ENCODE measurements at places on chromosomes 16 and 17.
A peak's percentile ranks its signal among the peaks of the same experiment; 100 is the strongest.

GRCh38 chr17:63285551-63285950 is 160.6 kb downstream of the CYB561 start:
- no peak for DNase-seq

DNA sequence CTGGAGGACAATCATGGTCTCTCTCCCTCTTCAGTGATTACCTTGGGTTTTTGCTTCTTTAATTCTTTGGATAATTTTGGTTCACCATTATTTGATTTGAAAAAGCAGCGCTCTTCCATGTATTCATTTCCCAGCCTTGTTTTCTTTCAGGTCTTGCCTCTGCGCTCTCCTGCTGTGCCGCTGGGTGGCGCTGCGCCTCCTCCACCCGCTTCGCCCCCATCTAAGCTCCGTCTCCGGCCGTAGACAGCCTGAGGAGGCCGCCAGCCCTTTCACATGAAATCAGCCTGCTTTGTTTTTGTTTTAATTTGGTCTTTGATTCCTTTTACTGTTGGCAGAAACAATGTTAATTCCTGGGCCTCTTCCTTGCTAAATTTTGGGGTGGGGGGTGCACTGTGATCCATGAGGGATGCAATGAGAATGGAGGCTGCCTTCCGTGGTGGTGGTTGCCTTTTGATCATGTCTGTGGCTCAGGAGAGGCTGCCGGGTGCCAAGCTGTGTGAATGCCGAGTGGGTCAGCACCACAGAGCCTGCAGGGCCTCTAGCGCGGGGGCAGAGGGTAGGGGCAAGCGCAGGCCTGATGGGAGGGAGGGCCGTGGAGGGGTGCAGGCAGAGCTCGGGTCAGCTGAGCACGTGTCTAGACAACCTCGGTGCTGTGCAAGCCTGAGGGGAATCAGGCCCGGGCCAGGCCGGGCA is 64.1 kb downstream of the PLD6 start:
- peak; percentile 82 for DNase-seq

DNA sequence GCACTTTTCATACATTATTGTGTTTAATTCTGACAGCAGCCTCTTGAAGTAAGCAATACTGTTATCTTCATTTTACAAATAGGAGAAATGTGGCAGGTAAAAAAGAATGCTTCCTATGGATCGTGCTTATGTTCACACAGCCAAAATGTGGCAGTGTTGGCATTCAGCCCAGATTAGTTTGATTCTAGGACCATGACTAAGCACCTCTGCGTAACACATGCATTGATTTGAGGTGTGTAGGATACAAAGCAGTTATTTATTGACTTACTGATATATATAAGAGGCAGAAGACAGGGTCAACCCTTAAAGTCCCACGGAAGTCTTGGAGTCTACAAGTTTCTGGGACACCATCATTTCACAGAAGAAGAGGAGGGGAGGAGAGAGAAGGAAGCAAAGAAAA is 1144.4 kb upstream of the GOT2 start:
- DNase-seq = no peak

GRCh38 chr17:27353033-27353460 is 59.1 kb downstream of the WSB1 start:
- DNase-seq = no peak

DNA sequence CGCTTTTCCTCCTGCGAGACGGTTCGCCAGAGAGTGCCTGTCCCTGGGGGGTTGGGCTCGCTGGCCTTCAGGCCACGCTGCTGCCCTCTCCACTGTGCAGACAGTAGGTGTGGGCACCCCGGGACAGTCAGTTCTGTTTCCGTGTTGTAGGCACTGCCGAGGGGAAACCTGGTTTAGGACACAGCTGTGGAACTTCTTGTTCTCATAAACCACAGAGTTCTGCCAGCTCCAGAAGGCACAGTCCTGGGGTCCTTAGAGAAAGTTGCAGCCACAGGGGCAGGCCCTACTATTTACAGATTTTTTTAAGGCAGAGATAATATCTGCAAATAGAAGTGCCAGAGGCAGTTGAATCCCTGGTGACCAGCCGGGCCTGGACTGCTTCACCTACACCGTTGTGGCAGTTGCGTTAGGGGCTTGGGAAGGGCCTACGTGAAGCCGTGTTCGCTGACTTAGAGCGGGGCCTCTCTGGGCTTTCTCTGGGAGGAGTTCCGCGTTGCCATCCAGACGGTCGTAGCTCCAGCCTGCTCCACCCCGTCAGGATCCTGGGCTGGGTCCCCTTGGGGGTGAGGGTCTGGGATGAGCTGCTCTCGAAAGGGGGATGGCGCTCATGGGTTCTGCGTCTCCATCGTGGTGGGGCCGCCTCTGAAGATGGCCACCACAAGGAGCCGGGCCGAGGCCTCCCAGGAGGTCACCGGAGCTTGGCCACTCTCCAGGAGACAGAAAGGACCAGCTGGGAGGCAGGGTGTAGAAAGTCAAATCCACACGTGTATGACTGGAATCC is 126.3 kb downstream of the BANP start:
- DNase-seq = no peak

DNA sequence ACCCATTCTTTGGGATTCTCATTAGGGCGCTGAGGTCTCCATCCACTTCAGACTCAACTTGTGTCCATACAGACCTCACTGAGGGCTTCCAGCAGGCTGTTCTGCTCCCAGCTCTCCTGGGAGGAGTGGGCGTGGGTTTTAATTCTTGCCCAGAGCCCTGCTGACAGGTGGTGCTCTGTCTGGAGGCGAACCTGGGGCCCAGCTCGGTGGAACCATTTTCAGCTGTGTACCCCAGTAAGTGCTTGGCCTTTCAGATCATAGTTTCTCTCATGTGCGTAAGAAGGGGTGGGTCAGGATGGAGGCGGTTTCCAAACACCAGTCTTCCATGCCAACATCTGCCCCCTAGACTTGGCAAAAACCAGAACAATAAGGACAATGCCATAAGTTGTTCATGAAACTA is 21.4 kb upstream of the NKD1 start:
- no peak for DNase-seq

- no peak for DNase-seq
Observed at GRCh38 chr17:56973520-56973919, 4.4 kb upstream of the SCPEP1 start.

- DNase-seq = no peak
Observed at GRCh38 chr17:5431949-5432556, 6.9 kb downstream of the C1QBP start.

GRCh38 chr16:66878067-66878466 is 2.2 kb upstream of the PDP2 start:
- DNase-seq = no peak

DNA sequence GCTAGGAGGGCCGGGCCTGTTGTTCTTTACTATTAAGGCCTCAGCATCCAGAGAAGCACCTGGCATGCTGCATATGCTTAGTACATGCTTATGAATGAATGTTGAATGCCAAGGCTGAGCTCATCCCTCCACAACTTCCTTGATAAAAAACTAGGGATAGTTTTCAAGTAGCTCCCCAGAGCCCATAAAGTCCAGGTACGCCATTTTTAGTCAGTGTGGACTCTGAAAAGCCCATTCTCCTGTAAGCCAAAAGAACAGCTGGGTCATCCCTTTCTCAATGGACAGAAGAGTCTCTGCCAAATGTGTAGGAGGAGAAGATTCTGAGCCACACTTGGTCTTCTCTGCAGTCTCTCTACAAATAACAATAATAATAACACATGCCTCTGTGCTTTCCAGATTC is 8.9 kb upstream of the ITGB3 start:
- no peak for DNase-seq

DNA sequence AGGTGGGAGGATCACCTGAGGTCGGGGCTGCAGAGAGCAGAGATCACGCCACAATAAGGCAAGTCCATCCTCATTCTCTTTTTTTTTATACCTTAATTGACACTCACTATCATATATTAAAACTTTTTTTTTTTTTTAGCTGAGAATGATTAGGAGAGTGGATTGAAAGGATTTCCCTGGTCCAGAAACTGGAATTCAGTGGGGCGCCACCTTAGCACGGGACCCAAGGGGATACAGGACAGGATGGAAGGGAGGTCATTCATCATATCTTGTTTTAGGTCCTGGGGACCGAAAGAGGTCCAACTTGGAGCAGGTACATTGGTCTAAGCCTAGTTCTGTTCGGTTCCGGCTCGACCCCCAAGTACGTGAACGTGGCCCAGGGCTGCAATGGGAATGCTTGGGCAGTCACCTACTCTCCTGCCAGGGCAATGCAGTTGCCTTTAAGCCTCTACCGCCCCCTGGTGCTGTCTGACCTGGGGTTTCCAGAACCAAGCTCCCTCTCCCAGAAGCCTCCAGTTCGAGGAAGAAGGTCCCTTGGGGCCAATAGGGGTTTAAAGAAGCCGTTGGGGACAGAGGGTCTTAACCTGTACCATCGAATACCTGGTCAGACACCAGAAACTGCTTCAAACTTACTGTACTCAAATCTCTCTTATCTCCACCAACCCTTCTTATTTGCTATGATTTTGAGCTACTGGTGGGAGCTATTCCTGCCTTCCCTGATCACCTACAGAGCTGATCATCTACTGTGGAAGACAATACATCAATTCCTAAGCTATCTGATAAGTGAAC is 19.9 kb upstream of the GPATCH8 start:
- DNase-seq = peak; percentile 76

GRCh38 chr17:35786941-35787432 is 8.5 kb downstream of the MMP28 start:
- no peak for DNase-seq

DNA sequence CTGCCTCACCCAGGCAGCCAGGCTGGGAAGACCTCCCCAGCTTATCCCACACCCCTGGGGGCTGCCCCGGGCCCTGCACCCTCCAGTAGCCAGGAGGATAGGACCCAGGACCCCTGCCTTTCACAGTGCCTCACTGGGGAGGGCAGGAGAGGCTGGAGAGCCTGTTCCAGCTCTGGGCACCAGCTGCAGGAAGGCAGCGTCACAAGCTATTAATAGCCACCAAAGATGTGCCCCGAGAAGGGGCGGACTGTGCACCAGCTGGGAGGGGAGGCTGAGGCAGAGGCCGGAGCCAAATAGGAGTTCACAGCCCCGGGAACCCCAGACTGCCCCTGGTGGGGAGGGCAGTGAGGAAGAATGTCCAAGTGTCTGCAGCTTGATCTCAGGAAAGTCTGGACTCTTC is 8.8 kb downstream of the SBK1 start:
- no peak for DNase-seq

- DNase-seq = peak; percentile 55
Observed at GRCh38 chr17:28925912-28926365, 23.1 kb upstream of the DHRS13 start.

DNA sequence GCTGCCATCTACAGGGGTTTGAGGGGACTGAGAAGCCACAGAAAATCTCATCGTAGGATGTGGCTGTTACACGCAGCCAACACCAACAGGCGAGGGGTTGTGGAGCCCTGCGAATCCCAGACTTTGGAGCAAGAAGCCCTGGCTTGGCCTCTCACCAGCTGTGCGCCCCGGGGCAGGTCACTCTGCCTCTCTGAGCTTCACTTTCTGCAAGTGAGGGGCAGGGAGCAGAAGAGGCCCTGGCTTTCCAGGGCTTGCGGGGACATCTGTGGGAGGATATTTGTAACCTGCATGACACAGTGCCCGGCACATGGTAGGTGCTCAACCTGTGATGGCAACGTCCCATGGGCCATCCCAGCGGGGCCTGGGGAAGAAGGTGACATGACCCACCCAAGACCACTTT is 32.9 kb upstream of the CIBAR2 start:
- DNase-seq = no peak

DNA sequence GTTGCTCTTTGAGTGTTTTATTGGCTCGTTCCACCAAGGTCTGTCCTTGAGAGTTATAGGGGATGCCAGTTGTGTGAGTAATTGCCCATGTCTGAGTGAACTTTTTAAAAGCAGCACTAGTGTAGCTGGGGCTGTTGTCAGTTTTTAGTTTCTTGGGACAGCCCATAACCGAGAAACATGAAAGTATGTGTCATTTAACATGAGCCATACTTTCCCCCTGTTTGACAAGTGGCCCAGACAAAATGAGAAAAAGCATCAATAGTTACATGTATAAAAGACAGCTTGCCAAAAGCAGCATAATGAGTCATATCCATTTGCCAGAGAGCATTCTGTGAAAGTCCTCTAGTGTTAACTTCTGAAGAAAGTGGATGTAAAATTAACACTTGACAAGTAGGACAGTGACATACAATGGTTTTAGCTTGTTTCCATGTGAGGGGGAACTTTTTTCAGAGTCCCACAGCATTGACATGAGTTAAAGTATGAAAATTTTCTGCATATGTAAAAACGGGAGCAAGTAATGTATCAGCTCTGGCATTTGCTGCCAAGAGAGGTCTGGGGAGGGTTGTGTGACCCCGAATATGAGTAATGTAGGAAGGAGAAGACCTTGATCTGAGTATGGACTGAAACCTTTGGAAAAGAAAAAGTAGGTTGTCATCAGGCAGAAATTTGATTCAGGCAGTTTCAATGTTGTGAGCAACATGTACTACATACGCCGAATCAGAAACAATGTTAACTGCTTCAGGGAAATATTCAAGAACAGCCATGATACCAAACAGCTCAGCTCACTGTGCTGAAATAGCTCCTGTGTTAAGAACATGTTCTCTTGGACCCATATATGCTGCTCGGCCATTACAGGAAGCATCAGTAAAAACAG is 56.8 kb upstream of the ARL4D start:
- peak; percentile 29 for DNase-seq

GRCh38 chr17:39777534-39778365 is 40.0 kb downstream of the GRB7 start:
- DNase-seq = no peak

- no peak for DNase-seq
Observed at GRCh38 chr17:48487221-48487620, 43.6 kb downstream of the HOXB1 start.

DNA sequence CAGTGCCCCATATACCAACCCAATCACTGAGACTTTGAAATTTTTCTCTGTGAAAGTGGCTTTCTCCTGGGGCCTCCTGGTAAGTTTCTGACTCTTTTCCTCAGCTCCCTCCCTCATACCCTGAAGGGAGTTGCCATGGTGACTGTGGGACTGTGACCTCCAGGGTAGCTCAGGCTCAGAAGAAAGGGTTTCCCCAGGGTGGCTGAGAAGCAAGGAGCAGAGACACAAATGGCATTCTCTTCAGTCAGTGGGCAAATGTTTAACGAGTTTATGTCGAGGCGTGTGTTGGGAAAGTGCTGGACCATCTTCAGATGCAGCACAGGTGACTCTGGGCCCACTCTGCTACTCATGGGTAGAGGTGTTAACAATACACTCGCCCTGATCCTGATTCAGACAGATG is 46.8 kb downstream of the MRPS23 start:
- no peak for DNase-seq
